ENCODE measurements at places on chromosomes 13 and 19.

- DNase-seq: no peak
These were observed 8.0 kb downstream of the IL17D start for GRCh38 chr13:20711301-20712044.

- no peak for DNase-seq
These were observed 98.1 kb upstream of the IRS2 start for GRCh38 chr13:109884462-109884861.

DNA sequence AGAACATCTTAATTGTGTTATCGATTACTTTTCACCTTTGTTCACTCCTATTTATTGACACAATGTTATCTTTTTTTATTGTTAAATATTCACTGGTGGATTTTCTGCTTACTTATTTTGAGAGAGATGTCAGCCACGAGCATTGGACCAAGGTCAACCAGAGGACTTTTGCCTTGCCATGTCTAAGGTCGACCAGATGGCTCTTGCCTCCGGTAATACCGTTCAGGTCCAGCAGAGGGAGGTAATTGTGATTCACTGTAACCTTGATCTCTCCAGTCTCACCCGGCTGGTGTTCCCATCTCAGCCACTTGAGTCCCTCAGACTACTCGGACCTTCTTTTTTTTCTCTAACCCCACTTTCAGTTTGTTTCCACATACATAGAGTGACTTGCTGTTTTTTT lies 1438.1 kb downstream of the UQCRFS1 start:
- peak; percentile 39 for DNase-seq

DNA sequence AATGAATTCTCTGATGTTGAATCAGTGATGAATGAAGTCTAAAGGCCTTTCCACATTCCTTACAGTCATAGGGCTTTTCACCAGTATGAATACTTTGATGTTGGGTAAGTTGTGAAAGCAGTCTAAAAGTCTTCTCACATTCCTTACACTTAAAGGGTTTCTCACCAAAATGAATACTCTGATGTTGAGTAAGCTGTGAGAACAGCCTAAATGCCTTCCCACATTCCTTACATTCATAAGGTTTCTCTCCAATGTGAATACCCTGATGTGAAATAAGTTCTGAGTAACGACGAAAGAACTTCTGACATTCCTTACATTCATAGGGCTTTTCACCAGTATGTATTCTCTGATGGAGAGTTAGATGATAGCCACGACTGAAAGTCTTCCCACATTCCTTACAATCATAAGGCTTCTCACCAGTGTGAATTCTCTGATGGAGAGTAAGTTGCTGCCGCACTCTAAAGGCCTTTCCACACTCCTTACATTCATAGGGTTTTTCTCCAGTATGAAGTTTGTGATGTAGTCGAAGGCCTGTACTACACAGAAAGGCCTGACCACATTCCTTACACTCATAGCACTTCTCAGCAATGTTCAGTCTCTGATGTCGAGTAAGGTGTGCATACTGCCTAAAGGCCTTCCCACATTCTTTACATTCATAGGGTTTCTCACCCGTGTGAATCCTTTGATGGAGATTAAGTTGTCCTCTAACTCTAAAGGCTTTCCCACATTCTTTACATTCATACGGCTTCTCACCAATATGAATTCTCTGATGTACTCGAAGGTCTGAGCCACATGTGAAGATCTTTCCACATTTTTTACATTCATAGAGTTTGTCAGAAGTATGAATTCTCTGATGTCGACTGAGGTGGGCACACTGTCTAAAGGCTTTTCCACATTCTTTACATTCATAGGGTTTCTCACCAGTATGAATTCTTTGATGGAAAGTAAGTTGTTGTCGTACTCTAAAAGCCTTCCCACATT lies 19.9 kb downstream of the ZFP30 start:
- no peak for DNase-seq

- no peak for DNase-seq
These were observed 219.1 kb downstream of the MTUS2 start for GRCh38 chr13:29039212-29039611.

- DNase-seq: no peak
These were observed 32.2 kb upstream of the IPO5 start for GRCh38 chr13:97921176-97921816.

DNA sequence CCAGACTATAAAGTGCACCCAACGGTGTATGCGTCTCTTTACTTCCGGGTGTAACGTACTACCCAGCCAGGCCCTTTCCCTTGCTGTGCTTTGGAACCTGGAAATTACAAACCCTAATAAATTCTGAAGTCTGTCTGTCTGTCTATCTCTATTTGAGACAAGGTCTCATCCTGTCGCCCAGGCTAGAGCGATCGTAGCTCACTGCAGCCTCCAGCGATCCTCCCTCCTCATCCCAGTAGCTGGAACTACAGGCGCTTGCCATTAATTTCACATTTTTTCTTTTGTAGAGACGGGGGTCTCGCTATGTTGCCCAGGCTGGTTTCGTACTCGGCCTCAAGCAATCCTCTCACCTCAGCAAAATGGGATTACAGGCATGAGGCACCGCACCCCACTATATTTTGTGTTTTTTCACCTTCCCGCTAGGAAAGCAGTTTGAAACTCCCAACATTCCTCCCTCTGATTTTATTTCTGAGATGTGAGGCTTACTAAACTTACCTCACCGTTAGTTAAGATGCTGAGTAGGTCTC lies 469 bp upstream of the RNF6 start:
- no peak for DNase-seq

DNA sequence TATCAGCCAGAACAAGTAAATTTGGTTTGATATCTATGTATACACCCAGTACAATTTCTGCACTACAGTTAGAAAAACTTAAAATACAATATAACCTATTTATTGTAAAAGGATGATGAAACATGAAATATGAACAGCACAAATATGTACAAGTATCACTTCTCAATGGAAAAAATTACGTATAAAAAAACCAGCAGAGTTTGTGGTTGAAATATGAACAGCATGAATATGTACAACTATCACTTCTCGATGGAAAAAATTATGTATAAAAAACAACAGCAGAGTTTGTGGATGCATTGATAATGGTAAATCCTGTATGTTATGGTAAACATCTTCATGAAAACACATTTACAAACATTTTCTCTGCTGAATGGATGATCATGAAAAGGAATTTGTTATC lies 32.4 kb upstream of the CEACAM21 start:
- no peak for DNase-seq

DNA sequence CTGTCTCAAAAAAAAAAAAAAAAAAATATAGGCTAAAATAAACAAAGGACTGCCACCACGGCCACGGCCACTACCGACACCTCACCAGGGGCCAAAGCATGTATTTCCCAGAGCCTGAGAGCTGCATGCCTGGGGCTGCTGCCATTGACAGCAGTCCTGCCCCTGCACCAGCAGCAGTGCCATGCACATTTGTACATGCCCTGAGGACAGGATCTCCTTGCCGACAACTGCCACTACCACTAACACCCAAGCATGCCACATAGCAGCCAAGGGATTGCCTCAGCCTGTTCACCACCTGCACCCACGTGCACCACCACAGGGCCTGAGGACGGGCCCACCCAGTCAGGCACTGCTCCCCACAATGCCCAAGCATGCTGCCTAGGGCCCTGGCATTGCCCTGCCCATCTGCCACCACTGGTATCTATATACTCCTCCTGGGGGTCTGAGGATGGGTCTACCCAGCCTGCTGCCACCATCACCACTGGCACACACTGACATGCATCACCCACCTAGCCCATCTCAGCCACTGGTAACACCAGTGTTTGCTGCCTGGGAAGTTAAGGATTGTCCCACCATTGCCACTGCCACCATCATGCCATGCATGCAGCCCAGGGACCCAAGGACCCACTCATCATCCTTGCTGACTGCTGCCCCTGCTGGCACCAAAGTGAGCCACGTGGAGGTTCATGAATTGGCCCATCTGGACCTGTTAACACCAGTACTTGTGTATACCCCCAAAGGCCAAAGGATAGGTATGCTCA lies 10.6 kb upstream of the NUP62 start:
- DNase-seq: no peak

DNA sequence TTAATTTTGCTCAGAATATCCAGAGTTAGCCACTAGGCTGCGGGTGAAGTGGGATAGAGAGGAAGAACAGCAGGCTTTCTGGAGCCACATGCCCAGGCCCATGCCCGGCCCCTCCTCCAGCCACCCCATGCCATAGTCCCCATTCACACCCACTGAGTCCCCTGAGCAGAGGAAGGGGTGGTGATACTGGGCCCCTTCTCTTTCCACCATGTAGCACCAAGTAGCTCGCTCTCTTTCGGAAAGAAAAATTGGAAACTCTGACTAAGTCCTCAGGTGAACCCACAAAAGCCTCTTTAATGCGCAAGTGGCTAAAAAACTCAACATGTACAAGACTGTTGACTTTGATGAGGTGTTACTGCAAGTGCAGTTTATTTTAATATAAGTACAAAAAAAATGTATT lies 76.7 kb upstream of the GPR183 start:
- no peak for DNase-seq

- no peak for DNase-seq
These were observed 752.8 kb downstream of the LIG4 start for GRCh38 chr13:107462501-107462900.

DNA sequence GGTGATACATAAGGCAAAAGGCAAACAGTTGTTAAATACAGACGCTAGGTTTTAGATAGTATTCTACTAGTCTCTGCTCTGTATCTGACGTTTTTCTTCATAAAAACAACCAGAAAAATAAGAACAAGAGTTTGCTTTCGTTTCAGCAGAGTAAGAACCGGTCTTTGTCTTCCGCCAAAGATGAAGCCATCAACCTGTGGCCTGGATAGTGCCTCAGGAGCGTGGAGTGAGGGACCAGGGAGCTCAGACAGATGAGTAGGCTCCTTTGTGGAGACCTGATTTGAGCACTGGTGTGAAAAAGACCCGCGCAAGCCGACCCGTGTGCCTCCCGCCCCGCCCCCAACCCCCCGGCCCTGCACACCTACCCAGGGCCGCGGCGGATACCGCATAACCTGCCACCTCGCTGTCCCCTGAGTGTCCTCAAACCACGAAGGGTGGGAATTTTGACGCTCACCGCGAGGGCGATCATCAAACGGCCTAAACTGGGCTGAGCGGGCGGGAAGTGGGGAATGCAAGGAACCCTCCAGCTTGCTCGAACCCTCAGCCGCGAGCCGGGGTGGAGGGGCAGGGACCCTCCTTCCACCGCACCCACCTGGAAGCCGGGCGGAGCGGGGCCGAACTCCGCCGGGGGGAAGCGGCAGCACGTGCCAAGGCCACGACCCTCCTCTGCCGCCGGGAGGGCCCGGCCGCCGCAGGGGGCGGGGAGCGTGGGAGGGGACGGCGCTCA lies 866 bp upstream of the LMO7 start:
- no peak for DNase-seq

DNA sequence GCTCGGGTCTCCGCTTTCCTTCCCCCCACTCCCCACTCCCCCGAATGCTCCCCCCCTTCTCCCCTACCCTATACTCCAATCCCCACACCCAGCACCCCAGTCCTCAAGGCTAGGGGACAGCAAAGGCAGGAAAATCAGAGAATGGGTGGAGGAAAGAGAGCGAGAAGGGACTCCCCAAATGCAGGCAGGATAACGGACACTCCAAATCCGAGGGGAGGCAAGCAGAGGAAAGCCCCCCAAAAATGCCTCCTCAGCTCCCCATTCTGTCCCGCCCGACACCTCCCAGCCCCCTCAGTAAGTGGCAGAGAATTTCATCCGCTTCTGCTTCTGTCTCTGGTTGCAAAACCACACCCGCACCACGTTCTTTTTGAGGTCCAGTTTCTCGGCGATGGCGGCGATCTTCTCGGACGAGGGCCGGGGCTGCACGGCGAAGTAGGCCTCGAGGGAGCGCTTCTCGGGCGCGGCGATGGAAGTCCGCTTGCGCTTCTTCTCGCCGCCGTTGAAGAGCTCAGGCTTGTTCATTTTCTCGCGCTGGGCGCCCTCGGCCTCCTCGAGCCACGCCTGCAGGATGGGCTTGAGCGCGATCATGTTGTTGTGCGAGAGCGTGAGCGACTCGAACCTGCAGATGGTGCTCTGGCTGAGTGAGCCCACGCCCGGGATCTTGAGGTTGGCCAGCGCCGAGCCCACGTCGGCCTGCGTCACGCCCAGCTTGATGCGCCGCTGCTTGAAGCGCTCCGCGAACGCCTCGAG lies 2.1 kb downstream of the POU4F1 start:
- no peak for DNase-seq

DNA sequence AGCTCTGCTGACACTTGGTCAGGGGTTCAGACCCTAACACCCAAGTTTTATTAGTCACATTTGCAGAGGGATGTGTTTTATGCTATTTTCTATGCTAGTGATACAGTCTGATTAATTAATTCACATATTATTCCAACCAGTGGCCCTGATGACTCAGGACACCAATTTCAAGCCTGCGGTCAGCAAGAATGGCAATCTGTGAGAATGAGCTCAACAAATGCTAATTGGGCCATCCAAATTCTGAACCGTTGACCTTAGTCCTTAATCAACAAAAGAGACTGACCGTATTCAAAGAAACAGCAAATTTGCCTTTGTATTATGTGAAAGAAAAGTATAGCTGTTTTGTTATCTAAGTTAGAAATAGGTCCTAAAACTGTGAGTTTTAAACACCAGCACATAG lies 9.6 kb upstream of the KL start:
- no peak for DNase-seq

DNA sequence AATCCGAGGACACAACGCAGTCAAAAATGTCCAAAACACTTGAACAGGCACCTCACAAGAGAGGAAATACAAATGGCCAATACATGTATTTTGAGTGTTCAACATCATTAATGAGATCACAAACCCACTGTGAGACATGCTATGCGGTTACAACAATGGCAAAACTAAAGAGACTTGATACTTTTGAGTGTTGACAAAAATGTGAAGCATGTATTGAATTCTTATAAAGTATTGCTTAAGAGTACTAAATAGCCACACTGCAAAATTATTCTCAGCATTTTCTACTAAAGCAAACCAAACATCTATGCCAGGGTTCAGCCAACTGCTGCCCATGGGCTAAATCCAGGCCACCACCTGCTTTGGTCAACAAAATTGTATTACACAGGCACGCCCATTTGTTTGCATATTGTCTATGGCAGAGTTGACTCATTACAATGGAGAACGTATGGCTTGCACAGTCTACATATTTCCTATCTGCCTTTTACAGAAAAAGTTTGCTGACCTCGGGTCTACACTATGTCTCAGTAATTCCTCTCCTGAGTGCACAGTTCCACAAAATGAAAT lies 135.3 kb downstream of the B3GLCT start:
- DNase-seq: no peak

GRCh38 chr19:49907745-49908446 lies 11.2 kb upstream of the IL4I1 start:
- DNase-seq: no peak

DNA sequence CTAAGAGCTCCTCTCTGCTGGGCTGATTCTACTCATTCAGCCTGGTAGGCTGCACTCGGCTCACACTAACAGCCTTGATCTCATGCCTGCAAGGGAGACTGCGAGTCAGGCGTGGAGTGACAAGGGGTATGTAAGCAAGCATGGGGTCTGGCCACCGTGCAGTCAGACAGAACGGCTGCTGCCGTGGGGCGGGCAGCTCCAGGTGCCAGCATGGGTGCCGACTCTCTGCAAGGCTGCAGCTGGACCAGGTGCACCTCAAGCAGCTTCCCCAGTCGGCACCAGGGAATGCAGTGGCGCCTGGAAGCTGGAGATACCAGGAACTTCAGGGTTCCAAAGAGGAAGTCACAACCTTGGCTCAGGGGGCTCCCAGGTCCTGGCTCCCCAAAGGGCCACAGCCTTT lies 892.3 kb downstream of the OLFM4 start:
- no peak for DNase-seq
